ENCODE measurements at places on chromosomes 11 and 22.

- peak; percentile 67 for DNase-seq
Measured at GRCh38 chr22:42994917-42995562, 19.9 kb downstream of the PACSIN2 start.

DNA sequence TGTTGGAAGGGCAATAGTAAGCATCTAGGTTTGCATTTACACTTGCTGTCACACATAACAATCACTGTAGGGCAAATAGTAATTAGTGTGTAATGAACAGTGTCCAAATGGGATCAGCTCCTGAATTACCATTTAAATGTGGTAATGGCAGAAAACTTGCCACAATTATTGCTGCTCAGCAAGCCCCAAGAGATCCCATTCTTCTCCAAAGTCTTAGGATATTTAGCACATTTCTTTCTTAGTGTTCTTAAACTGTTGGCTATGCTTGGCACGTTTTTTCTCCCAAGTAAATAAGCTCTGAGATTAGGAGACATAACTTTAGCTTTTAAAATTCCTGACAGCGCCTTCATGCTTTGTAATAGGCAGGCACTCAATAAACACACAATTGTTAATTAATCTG lies 1037.0 kb downstream of the DLG2 start:
- DNase-seq, result no peak

- no peak for DNase-seq
Measured at GRCh38 chr11:106275151-106275550, 197.7 kb downstream of the AASDHPPT start.

- DNase-seq, result no peak
Measured at GRCh38 chr11:119903389-119903788, 174.4 kb upstream of the NECTIN1 start.

- DNase-seq, result no peak
Measured at GRCh38 chr11:120878781-120879180, 145.1 kb upstream of the TBCEL start.

GRCh38 chr11:27183672-27184457 lies 143.2 kb downstream of the BBOX1 start:
- peak; percentile 94 for DNase-seq

GRCh38 chr11:6653097-6653496 lies 2.5 kb downstream of the DCHS1 start:
- no peak for DNase-seq

GRCh38 chr11:2521733-2522630 lies 77.2 kb downstream of the KCNQ1 start:
- DNase-seq, result no peak

GRCh38 chr11:70557742-70558485 lies 159.6 kb downstream of the CTTN start:
- no peak for DNase-seq

GRCh38 chr22:38422611-38423511 lies 32.1 kb downstream of the KCNJ4 start:
- no peak for DNase-seq

DNA sequence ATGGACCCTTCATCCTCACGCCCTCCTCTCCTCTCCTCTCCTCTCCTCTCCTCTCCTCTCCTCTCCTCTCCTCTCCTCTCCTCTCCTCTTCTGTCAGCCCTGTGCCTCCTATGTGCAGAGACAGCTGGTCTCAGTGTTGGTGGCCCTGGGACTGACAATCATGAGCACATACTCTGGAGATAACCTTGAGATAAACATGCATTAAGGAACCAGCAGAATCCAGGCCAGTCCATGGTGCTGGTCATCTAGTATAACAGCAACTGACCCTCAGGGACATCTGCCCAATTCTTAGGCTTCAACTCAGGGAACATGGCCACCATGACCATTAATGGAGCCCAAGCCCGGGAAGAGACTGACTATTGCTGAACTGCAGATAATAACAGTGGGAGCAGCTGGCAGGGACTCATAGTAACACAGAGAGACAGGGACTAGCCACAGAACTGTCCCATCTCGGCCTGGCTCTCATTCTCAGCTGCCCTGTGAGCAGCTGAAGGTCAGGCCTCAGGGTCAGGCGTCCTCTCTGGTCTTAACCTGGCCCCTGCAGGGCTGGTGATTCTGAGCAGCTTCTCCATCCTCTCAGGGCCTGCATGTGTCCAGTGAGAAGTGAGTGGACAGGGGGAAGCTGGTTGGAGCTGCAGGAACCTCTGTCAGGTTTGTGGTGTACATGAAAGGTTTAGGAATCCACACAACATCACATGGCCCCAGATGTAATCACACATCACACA lies 45.4 kb downstream of the GGTLC2 start:
- no peak for DNase-seq

- DNase-seq, result peak; percentile 93
Measured at GRCh38 chr11:36974771-36975170, 376.7 kb upstream of the RAG2 start.

GRCh38 chr11:69022260-69022659 lies 9.2 kb upstream of the MRGPRF start:
- DNase-seq, result no peak

DNA sequence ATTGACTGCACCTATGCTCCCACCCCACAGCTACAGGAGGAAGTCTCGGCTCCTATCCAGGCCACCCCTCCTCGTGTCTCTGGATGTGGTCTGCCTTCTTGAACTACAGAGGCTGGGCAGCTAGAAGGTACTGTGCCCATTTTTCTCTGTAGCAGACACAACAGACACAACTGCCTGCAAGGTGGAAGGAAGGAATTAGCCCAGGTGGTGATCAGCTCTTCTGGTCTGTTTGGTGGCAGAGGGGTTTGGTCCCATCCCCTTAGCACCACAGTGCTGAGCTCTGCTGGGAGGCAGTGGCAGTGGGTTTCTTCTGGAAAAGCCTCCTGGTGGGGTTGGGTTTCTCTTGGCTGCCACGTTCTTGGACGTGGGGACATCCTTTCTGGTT lies 132.5 kb downstream of the MPPED1 start:
- DNase-seq, result no peak

GRCh38 chr11:60762851-60763691 lies 6.4 kb downstream of the MS4A15 start:
- DNase-seq, result peak; percentile 27

GRCh38 chr22:24482575-24482974 lies 12.6 kb upstream of the UPB1 start:
- peak; percentile 91 for DNase-seq

GRCh38 chr11:100152766-100153165 lies 534.3 kb upstream of the ARHGAP42 start:
- peak; percentile 37 for DNase-seq

- peak; percentile 39 for DNase-seq
Measured at GRCh38 chr11:74683279-74683871, 47.9 kb downstream of the CHRDL2 start.

GRCh38 chr11:76629853-76630599 lies 40.5 kb downstream of the LRRC32 start:
- DNase-seq, result no peak

- DNase-seq, result peak; percentile 79
Measured at GRCh38 chr11:37727371-37727770, 1129.3 kb upstream of the RAG2 start.

DNA sequence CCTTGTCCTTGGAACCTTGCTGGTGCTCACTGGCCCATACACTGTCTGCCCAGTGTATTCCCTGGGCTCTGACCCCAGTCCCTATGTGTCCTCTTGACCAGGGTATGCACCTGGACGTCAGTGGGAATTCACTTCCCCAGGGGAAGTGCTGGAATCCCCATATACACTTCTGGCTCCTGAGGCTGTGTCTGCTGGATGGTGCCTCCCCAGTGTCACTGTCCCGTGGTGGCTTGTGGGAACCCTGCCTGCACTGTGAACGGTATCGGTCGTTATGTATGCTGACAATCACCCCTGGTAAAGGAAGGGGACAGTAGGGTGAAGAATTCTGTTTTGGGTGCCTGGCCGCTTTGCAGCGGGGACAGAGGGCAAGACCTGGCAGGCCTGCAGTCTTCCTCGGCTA lies 95.9 kb downstream of the RRM1 start:
- no peak for DNase-seq

GRCh38 chr11:12402025-12402424 lies 24.7 kb downstream of the PARVA start:
- DNase-seq, result no peak

- DNase-seq, result no peak
Measured at GRCh38 chr11:76602431-76602861, 68.1 kb downstream of the LRRC32 start.

- no peak for DNase-seq
Measured at GRCh38 chr11:18757811-18758210, 31.8 kb upstream of the IGSF22 start.
